ENCODE measurements at places on chromosomes 6 and 20.

DNA sequence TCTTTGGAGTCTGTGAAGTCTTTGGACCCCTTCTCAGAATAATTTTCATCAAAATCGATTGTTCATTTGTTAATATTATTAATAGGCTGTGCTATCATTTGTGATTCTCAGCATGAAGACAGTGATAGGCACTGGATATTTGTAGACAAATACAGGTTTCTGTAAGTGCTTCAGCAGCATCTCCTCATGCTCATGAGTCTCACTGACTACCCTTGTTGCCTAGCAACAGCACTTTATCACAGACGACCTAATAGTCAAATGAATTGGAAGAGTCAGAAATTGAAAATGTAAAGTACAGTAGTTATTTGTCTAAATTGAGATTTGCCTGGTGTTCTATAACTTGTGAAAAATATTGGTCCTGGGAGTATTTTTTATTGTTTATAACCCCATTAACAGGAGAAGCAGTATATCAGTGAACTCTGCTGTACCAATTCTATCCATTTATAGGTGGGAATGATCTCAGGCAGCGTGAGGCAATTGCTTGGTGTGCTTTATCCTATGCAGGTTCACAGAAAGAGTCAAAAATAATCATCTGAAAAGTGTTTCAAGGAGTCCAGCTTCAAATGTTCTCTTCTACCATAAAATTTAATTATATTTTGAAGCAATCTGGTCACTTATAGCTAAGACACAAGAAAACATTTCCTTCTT, 684.6 kb downstream of the RFPL4B start:
- DNase-seq: no peak

- no peak for DNase-seq
These were observed 121.4 kb downstream of the ATXN1 start for GRCh38 chr6:16639684-16640480.

GRCh38 chr6:96499781-96500180, 21.8 kb upstream of the UFL1 start:
- DNase-seq: no peak

DNA sequence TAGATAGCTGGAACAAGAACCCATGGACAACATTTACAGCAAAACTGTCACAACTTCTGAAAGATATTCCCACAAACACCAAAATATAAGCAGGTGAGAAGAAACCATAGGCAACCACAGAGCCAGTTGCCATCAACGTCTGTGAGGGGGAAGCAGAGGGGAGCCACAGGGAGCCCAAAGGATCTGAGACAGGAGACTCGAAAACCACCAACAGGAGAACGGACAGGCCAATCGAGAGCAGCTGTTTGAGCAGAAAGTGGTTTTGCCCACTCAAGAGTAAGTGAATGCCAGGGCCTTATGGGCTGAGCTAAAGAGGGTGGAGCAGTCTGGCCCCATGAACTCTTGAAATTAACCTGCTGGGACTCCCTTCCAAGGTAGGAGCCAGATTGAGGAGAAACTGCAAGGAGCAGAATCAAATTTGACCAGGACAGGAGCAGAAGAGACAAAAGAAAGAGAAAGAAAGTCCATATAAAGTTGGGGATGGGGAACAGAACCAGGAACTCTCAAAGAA, 195.4 kb downstream of the ANKRD60 start:
- no peak for DNase-seq

GRCh38 chr20:10644458-10645204, 29.2 kb downstream of the JAG1 start:
- DNase-seq: peak; percentile 37

- DNase-seq: no peak
These were observed 54.1 kb downstream of the BPIFB1 start for GRCh38 chr20:33337119-33337518.

GRCh38 chr6:105259913-105260889, 80.4 kb upstream of the POPDC3 start:
- DNase-seq: no peak

DNA sequence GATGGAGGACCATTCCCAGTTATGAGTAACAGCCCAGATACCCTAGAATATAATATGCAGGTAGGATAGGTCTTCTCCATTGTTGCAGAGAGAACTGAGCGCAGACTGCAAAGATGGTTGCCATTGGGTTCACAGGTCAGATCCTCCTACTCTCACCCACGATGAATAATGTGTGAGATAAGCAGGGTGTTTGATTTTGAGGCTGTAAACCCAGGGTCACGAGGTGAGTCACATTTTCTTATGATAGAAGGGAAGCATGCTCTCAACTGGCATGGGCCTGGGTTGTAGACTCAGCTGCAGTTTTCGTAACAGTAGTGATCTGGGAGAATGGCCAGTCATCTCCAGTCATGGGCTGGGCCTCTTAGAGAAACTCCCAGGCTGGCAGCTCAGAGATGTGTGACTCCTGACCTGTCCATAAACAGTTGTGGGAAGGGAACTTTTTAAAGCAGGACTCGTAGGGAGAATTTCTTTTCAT, 74.2 kb downstream of the CD164 start:
- no peak for DNase-seq

- no peak for DNase-seq
These were observed 18.0 kb downstream of the SRSF3 start for GRCh38 chr6:36612101-36612625.

GRCh38 chr20:51160821-51161220, 137.9 kb upstream of the KCNG1 start:
- DNase-seq: no peak

GRCh38 chr6:21438237-21438985, 155.1 kb upstream of the SOX4 start:
- DNase-seq: peak; percentile 85

DNA sequence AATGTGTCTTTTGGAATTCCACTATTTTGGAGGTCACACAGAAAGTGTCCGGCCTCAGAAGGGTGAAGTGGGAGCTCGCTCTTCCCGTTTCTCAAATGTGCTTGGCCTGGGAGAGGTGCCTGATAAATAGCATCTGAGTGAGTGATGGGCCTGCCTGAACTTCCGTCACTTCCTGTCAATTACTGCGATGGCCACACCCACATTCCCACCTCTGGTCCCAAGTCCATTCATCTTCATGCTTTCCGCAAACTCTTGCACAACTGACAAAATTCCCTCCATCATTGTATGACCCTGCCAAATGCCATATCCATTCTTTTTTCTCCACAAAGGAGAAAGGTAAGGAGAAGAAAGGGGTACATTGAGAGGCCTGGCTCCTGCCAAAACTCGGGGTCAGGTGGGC, 169.0 kb downstream of the QKI start:
- no peak for DNase-seq

DNA sequence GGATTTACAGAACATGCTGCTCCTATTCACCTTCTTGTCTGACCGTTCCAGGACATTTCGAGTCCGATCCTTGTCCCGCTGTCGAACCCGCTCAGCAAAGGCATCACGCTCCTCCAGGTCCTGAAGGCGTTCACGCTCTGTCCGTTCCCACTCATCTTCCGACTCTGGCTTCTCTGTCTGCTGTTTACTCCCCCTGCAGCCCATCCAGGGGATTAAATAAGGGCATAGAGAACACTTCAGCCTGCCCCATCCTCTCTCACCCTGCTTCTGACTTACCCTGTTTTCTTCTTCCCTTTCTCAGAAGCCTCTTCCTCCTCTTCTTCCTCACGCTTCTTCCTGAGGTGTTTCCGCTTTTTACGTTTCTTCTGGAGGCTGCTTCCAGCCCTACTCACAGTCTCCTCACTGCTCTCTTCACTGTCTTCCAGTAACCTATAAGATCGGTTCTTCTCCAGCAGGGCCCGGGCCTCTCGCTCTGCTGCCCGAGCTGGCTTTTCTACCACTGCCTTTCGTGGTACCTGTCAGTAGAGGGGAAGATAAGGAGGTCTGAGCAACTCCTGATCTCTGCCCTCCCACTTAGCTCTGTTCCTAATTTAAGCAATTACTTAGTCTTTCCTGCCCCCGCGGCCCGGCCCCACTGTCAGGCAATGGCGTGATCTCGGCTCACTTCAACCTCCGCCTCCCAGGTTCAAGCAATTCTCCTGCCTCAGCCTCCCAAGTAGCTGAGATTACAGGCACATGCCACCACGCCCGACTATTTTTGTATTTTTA, 1.9 kb downstream of the DHX16 start:
- no peak for DNase-seq
